Hematopoietic multipotent progenitor cell treated with erythropoietin and hydrocortisone succinate and interleukin-3 and kit ligand, for 17 days (in vitro differentiated cells): ENCODE measurements at places on chromosomes 13 and 19.

DNA sequence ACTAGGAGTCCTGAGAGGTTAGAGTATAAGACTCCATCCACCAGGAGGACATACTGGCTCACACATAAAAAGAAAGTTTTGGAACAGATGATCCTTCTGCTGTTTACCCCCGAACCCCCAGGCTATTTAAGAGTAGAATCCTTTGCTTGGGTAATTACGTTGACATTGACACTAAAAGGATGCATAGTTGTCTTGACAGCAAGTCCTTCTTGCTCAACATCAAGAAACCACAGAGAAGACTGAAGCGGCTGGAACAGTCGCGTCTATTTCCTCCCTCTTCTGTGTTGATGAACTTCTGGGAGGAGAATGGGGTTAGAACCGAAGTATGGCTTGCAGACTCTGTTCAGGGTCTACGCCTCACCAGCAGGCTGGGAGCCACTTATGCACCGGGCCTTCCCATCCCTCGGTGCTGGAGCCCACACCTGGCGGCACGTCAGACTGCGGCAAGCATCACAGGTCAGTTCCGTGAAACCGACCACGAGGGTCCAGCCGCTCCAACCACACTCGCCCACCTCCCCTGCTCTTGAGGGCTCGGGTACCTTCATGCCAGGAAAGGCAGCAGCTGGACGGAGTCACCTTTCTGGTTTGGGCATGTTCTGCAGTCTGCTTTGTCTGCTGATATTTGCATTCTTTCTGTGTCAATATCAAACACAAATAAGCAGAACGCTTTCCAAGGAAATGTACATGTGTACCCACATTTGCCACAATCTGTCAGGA lies 42.4 kb upstream of the RANBP3 start:
- no peak for DNase-seq

GRCh38 chr13:39910041-39910440 lies 254.6 kb downstream of the COG6 start:
- no peak for DNase-seq

DNA sequence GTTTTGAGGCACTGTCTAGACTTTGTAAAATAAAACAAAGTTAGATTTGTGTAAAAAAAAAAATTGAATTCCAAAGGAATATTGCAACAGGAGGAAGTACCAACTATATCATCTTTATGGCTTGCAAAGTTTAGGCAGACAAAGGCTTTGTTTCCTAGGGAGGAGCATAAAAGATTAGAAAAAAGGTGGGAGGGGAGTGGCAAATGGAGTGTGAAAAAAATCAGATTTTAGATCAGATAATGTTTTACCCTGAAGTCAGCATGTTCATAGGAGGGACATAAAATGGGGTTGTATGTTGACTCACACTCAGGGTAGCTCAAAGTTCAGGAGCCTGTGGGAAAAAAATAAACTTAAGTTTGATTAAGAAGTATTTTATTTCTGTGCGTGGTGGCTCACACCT lies 3.7 kb downstream of the ZNF85 start:
- no peak for DNase-seq

GRCh38 chr13:20494656-20495055 lies 31.0 kb downstream of the CRYL1 start:
- DNase-seq: no peak

- peak; percentile 9 for DNase-seq
Measured at GRCh38 chr19:11767633-11768133, 883 bp downstream of the ZNF441 start.

DNA sequence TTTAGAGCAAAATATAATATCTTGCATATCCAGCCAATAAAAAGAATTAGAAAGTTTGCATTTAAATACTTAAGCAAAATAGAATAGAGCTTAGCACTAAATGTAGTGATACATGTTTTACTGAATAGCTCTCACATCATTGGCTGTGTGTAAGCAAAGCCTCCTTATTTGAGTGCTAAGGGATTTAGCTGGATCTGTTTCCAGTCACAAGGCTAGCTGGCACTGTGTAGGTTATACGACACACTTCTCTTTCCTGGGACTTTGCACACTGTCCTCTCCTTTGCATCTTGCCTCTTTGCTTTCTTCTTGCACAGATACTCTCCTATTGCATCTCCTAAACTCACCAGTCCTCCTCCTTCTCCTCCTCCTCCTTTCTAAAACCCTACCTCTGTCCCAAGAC lies 423.8 kb downstream of the KLF5 start:
- no peak for DNase-seq

- DNase-seq: no peak
Measured at GRCh38 chr19:4749870-4750590, 26.4 kb upstream of the DPP9 start.

- DNase-seq: no peak
Measured at GRCh38 chr13:73451221-73452029, 392.6 kb downstream of the KLF5 start.

GRCh38 chr13:113350065-113350937 lies 13.6 kb downstream of the GRTP1 start:
- DNase-seq: no peak
